NCI-H2029 treated with DMSO at 0.1 percent for 48 hours (cell line): ENCODE measurements at places on chromosomes 7 and 10.

GRCh38 chr7:101733713-101734475, 83.5 kb upstream of the CUX1 start:
- peak; percentile 54 for DNase-seq

DNA sequence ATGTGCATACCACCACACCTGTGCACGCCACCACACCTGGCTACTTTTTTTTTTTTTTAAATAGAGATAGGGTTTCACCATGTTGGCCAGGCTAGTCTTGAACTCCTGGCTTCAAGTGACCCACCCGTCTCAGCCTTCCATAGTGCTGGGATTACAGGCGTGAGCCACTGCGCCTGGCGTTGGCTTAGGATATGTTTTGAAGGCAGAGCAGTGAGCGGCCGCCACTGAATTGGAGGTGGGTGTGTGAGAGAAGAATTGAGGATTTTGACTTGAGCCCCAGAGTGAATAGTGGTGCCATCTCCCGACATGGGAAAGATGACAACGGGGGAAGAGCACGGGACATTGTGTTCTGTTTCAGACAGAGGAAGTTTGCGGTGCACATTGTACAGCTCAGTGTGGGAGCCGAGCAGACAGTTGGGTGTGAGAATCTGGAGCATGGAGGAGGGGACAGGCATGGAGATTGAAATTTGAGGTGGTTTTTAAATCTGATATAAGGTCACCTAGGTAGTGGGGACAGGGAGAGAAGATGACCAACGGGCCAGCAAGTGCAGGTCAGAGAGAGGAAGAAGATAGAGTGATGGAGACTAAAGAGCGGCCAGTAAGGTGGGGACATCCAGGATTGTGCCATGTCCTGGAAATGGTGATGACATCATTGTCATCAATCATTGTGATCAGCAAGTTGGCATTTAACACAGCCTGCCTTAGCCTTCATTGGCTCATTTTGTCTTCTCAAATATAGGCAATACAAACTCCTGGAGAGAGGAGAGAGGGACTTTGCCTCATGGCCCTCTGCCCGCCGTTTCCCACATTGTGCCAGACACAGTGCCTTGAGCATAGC, 35.8 kb downstream of the VWA2 start:
- DNase-seq: no peak

DNA sequence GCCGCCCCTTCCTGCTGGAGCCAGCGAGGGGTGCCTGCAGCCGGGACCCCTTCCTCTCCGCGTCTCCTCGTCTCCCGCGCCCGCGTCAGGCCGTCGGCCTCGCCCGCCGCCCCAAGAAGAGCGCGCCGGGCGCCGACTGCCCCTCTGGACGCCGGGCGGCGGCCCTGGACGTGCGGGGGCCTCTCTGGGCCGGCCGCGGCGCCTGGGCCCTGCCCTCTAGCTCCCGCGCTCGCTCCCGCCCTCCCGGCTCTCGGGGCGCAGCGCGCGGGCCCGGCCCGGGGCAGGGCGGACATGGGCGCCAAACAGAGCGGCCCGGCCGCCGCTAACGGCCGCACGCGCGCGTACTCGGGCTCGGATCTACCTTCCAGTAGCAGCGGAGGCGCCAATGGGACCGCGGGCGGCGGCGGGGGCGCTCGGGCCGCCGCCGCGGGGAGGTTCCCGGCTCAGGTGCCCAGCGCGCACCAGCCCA, 704 bp downstream of the ZNRF2 start:
- no peak for DNase-seq

GRCh38 chr7:38548605-38549004, 82.6 kb downstream of the AMPH start:
- no peak for DNase-seq

DNA sequence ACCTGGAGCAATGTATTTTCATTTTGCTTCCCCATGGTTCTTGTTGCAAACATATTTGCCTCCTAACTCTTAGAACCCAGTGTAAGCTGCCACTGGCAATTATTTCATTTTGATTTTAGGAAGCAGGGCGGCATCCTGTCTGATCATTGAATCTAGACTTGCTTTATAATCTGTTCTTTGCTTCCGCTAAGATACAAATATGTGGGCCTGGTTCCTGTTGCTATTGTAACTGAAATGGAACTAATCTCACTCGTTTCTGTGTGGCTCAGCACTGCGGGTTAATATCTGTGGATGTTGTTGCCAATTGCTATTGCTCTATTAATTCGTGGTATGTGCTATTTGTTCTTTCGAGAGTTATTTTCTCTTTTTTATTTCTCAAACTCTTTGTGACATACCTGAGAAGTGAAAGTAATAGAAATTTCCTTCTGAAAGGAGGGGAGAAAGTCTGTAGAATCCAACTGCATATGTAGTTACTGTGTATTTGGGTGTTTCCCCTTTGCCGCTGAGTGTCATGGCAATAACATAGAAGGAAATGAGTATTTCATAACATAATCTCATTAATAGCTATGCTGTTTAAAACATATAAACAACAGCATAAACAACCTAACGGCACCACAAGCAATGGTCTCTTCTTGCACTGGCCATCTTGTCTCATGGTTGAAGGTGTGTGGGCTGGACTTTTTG, 62.4 kb downstream of the FZD1 start:
- DNase-seq: no peak

GRCh38 chr7:77831481-77831880, 32.9 kb downstream of the PHTF2 start:
- no peak for DNase-seq

GRCh38 chr10:86342111-86342863, 24.3 kb downstream of the GRID1 start:
- DNase-seq: no peak

- no peak for DNase-seq
These were observed 36.5 kb downstream of the CAMK2B start for GRCh38 chr7:44288811-44289340.

- no peak for DNase-seq
These were observed 47.7 kb downstream of the KIAA1217 start for GRCh38 chr10:24256619-24257107.

DNA sequence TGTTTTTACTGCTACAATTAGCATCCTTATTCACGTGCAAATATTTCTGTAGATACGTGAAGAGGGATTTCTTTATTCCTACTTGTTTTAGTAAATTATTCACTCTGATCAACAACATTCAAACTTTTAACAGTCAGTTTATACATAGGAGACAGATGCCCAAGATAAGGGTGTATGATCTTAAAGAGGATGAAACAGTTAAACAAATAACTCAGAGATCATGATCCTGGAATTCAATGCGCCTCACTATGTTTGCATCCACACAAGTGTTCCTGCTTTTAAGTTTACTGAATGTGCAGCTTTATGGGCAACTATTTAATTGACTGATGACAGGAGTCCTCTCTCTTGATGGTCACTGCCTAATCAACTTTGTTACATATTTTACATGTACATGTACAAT, 394.8 kb downstream of the PARD3 start:
- no peak for DNase-seq

DNA sequence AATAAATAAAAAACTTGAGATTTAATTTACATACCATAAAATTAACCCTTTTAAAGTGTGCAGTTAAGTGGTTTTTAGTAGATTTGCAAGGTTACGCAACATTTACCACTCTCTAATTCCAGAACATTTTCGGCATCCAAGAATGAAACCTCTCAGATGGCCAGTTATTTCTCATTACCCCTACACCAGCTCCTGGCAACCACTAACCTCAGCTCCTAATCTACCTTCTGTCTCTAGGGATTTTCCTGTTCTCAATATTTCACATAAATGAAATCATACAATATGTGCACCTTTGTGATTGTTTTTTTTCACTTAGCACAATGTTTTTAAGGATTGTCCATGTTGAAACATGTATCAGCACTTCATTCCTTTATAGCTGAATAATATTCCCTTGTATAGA, 45.1 kb downstream of the INPP5F start:
- DNase-seq: no peak

DNA sequence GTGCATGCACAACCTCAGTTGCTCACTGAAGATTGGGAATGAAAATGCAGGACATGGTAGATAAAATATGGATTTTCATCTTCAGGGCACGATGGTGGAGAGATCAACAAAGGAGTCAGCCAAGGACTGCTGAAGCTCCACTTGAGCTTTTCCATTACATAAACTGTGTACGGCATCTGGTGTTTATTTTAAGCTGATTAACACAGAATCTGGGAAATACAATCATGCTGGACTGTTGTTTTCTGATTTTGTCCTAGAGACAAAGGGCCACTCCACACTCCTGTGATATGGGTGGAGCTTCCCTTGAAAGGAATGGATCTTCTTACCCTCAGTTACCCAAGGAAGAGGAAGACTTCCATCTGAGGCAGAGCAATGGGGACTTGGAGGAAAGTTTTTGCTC, 120.6 kb downstream of the SAMD9 start:
- DNase-seq: no peak

GRCh38 chr7:46707973-46708372, 786.9 kb upstream of the IGFBP3 start:
- DNase-seq: no peak

GRCh38 chr7:134732728-134733127, 46.7 kb upstream of the CALD1 start:
- no peak for DNase-seq

GRCh38 chr7:47846138-47846836, 102.0 kb downstream of the PKD1L1 start:
- no peak for DNase-seq

DNA sequence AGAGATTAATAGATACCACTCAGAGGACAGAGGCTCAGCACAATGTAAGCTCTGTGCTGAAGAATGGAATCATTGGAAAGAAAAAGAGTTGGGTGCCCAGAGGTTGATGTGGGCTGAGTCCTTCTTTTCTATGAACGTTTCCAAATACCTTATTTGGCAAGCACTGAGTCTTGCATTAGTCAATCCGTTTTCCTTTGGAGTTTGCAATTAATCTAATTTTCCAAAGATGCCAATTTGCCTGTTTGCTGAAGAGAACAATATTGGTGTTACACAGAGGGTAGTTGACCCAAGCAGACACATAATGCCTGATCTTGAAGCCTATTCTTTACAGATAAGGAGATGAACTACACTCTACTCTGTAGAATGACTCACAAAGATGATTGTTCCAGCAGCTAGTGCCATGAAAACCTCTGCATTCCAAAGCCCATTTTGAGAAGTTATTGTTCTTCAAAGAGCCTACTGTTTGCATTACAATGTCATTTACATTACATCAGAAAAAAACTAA, 55.4 kb upstream of the MET start:
- DNase-seq: no peak

DNA sequence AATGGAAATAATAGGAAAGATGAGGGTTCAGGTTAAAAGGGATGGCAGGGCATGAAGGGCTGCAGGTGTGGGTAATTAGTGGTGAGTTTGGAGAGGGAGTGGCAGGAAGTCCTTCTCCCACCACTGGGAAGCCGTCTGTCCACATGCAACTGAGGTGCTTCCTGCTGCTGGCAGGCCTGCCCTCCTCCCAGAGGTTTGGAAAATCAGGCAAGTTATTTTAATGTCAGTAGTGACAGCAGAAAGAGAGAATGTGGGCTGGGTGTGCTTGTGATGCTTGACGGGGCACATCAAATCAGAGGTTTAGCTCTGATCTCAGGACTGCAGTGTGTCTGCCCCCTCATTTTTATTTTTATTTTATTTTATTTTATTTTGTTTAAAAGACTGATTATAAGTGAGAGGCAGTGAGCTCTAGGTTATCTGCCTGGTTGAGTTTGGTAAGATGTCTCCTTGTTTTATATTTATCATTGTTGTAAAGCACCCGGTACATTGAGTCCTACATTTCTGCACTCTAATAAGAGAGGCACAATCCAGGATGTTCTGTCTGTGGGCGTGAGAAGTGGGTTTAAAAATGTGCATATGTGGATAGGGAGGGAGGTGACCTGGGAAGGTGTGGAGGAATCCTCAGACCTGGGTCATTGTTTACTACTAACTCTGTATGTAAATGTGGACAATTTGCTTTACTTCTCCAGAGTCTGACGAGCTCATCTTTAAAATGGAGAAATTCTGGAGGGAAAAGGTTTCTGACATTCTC, 504.4 kb downstream of the LRMDA start:
- DNase-seq: no peak

DNA sequence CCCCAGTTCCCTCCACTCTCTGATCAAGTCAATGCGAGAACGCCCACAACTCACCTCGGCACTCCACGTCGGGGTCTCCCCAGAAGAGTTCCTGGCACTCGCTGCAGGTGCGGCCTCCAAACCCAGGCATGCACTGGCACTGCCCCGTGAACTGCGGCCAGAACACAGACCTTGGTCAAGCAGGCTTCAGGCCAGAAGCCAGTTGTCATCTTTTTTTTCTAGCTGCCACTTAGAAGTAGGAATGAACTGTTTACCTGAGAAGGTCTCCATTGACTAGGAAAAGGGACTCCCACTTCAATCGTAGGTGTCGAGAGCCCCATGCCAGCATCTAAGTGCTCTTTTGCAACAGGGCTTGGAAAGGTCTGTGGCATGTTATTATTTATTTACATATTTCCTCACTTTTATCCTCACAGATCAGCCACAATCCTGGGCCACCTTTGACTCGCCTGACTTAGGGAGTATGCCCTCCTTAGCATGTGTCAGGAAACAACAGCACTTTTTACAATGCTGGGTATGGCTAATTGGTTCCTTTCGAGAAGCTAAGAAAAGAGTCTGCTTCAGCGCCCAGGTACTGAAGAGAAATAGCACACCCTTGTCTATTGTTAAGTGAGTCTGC, 51.7 kb downstream of the LAMB1 start:
- DNase-seq: no peak

- DNase-seq: no peak
These were observed 40.4 kb downstream of the PHTF2 start for GRCh38 chr7:77838929-77839491.

DNA sequence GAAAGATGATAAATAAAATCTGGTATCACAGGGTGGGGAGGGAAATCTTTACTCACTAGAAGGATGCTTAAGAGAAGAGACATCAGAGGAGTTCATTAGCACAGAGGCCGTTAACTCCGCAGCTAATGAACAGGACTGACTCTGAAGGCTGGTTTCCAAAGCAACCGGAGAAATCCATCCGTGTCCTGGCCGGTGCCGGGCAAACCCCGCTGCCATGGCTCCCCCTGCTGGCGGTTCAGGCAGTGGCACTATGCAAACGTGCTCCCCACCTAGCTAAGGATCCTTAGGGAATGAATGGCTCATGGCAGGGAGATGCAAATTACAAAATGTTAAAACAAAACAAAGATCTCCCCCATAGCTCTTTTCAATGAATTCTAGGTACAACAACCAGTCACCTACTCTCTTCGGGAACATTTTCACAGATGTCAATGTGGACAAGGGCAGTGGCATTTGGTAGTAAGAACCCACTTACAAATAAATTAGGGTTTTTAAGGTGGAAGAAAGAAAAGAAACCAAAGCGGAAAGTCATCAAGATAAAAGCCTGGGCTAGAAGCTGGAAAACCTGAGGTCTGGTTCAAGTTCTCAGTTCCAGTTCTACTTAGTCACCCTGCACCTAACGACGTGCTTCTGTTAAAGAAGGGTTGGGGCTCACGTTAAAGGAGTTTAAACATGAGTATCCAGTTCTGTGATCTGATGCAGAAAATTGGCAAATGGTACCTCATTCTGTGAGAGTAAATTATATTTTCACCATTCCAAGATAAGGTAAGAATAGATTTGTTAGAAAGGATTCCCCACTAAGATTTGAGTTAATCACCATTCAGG, 138.2 kb downstream of the SVIL start:
- no peak for DNase-seq

DNA sequence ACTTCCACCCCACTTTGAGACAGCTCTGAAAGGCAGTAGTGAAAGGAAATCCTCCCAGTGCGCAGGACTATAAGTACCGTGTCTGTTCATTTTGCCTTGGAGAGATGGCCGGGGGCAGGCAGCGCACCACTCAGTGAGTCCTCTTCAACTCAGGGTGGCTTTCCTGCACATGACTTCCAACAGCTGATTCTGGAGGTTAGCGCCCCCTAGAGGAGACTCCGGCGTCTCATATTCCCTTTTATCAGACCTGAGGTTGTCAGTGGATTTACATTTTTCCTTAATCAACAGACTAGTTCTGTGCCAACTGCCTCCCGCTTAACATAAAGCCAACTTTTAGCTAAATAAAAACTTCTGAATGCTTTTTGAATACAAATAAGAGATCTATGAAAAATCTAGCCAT, 101.0 kb downstream of the HERPUD2 start:
- no peak for DNase-seq
